ENCODE measurements at places on chromosomes 13 and 19.

DNA sequence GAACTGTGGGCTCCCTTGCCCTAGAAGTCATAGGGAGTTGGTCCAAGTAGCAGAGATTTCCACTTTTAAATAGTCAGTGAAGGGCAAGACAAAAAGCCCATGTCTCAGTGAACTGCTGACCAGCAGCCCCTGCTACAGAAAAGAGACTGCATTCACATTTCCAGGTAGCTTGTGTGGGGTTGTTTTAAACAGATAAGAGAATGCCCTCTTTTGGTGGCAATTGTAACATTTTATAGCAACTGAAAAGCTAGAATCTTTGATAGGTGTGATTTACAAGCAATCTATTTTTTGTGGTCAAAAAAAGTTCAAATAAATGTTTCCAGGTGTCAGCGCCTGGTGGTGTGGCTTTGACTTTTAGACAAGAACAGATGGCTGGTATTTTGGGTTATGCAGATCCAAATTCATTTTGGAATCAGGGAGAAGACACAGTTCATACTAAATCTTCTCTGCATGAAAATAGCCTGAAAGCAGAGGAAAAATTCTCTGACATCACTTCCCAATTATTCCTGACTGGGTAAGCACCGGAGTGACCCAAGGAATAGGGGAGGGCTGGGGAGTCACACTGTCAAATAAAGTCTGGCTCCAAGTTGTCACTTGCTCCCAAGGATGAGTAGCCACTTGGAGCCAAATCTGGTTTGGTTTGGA is 26.2 kb upstream of the GPR12 start:
- no peak overlapping the region for H3K4me3 ChIP-seq
- peaks cover 48% of the 10 kb centered on the region for H3K27me3 ChIP-seq
- H3K36me3 ChIP-seq = no peaks in the 10 kb centered on the region
- H3K4me1 ChIP-seq = peaks cover 9% of the 10 kb centered on the region

DNA sequence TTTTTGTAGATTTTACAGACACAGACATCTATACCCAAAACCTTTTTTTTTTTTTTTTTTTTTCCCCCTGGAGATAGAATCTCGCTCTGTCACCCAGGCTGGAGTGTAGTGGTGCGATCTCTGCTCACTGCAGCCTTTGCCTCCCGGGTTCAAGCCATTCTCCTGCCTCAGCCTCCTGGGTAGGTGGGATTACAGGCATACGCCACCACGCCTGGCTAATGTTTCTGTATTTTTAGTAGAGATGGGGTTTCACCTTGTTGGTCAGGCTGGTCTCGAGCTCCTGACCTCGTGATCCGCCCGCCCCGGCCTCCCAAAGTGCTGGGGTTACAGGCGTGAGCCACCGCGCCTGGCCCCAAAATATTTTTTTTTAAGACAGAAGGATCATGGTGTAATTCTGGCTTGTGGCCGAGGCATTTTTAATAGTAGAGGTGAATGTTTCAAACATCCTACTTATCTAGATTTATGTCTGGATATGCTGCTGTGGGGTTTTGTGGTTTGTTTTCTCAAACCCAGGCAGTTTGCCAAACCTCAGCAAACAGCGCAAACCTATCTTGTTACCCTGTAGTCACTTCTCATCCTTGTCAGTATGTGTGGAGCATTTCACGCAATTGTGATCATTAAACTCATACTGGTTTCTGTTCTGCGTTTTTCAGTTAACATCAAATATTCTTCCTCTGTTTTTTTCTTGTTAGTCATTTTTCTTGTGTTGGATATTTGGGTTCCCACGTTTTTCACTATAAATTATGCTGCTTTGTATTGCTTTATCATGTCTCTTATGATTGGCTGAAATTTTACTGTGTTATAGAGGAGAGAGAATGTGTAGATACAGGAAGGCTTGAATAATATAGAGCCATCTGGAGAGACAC is 36.2 kb upstream of the GARRE1 start:
- H3K4me3 ChIP-seq = no peak overlapping the region
- no peak overlapping the region for H3K27ac ChIP-seq
- H3K4me1 ChIP-seq = no peaks in the 10 kb centered on the region
- peaks cover 31% of the 10 kb centered on the region for H3K36me3 ChIP-seq

- H3K4me3 ChIP-seq = peak overlapping the region; percentile 76
- peaks cover 18% of the 10 kb centered on the region for H3K4me1 ChIP-seq
- H3K27ac ChIP-seq = peak overlapping the region; percentile 49
Measured at GRCh38 chr13:40668335-40668734, 1.9 kb upstream of the FOXO1 start.

- peak; percentile 94 for DNase-seq
- no peaks in the 10 kb centered on the region for H3K27me3 ChIP-seq
- peaks cover 11% of the 10 kb centered on the region for H3K4me1 ChIP-seq
- H3K36me3 ChIP-seq = no peaks in the 10 kb centered on the region
- H3K4me3 ChIP-seq = peak within 1 kb of the TSS; percentile 83
Measured at GRCh38 chr19:3700242-3701032, at the start of gene PIP5K1C. Gene PIP5K1C, minus strand, starts transcription at chr19:3700468. Its CDS starts 78 bp downstream, at chr19:3700390.

DNA sequence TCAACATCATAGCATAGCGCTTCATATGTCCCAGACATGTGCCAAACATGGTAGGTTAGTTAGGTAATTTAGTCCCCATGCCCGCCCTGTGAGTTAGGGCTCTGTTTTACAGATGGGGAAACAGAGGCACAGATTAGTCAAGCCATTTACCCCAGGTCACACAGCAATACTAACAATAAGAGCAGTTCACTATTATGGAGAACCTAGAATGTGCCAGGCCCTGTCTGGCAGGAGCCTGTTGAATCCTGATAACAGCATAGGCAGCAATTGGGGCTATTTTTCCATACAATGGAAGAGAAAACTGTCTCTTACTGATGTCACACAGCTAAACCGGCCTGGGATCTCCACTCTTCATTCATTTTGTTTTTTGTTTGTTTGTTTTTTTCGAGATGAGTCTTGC is 6.5 kb upstream of the PPP1R37 start:
- no peak for DNase-seq
- peak overlapping the region; percentile 76 for H3K27ac ChIP-seq
- no peak overlapping the region for H3K4me3 ChIP-seq

GRCh38 chr19:39595950-39596349 is 6.4 kb upstream of the LGALS13 start:
- H3K27ac ChIP-seq = no peak overlapping the region
- no peak overlapping the region for H3K4me3 ChIP-seq
- peaks cover 23% of the 10 kb centered on the region for H3K27me3 ChIP-seq
- no peak for DNase-seq

- no peak overlapping the region for H3K4me3 ChIP-seq
- H3K27me3 ChIP-seq = no peaks in the 10 kb centered on the region
- H3K36me3 ChIP-seq = peaks cover 10% of the 10 kb centered on the region
- DNase-seq = no peak
- no peak overlapping the region for H3K27ac ChIP-seq
Measured at GRCh38 chr19:18123819-18124218, 26.2 kb downstream of the MAST3 start.

GRCh38 chr13:36480726-36481427 is 48.6 kb downstream of the CCNA1 start:
- H3K36me3 ChIP-seq = no peaks in the 10 kb centered on the region
- H3K4me3 ChIP-seq = no peak overlapping the region
- no peaks in the 10 kb centered on the region for H3K27me3 ChIP-seq

DNA sequence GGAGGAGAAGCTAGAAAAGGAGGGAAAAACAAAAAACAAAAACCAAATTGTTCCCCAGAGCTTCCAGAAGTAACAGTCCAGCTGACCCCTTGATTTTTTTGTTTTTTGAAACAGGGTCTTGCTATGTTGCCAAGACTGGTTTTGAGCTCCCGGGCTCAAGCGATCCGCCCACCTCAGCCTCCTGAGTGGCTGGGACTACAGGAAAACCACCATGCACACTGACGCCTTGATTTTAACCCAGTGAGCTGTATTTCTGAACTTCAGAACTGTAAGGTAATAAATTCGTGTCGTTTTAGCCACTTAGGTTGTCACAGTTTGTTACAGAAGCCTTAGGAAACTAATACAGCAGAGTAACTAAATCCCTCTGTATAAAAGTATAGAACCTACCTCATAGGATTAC is 1.1 kb upstream of the NEK3 start:
- peaks cover 5% of the 10 kb centered on the region for H3K36me3 ChIP-seq
- H3K27ac ChIP-seq = no peak overlapping the region
- peaks cover 73% of the 10 kb centered on the region for H3K4me1 ChIP-seq
- no peaks in the 10 kb centered on the region for H3K27me3 ChIP-seq
- no peak overlapping the region for H3K4me3 ChIP-seq

DNA sequence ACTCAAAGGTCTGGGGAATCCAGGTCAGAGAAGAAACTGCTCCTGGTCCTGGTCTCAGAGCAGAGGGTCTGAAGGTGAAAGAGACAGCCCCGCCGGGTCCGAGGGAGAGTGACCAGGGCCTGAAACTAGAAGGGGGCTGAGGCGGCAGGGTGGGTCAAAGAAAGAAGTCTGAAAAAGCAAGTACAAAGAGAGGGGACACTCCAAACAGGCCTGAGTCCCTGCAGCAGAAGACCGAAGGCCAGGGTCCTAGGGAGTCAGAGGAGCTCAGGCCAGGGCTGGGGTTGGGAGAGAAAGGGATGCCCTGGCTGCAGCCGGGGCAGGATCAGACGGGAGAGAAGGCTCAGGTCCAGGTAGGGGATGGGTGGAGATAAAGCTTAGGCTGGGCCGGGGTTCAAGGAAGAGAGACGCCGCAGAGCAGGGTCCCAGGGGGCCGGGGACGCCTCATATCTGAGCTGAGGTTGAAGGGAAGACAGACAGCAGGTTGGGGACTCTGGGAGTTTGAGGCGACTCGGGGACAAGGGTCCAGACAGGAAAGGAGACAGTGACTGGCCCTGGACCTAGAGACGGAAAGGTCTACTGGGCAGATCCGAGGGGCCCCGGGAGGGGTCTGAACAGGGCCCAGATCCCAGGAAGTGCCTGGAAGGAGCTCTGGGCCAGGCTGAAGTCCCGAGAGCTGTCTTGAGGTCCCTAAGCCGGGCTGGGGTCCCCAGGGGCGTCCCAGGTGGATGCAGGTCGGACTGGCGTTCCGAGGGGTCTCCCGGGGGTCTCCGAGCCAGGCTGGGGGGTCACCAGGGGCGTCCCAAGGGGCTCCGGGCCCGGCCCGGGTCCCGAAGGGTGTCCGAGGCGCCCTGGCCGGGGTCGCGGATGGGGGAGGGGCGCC is 795 bp downstream of the MLLT1 start:
- no peaks in the 10 kb centered on the region for H3K27me3 ChIP-seq
- peak overlapping the region; percentile 96 for H3K27ac ChIP-seq
- H3K4me1 ChIP-seq = peaks cover 47% of the 10 kb centered on the region

DNA sequence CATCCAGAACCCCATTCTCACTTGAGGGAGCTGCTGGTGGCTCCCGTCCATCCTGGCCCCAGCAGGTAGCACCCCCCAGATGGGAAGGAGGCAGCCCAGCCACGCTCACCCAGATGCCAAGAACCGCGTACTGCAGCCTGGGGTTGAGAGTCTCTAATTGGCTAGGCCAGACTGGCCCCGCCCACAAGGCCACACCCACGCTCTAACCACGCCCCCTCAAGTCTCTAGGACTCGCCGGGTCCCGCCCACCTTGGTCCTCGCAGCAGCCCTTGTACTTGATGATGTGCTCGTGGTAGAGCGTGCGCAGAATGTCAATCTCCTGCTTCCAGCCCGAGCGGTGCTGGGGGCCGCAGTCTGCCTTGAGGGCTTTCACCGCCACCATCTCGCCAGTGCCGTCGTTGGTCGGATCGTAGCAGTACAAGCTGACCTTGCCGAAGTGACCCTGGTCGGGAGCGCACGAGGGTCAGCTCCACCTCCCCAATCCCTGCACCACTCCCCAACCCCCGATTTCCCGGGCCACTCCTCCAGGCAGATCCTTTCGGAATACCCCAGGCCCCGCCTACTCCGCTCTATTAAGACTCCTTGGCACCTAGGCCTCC is 14.5 kb upstream of the ICAM3 start:
- H3K27me3 ChIP-seq = no peaks in the 10 kb centered on the region
- peak; percentile 60 for DNase-seq
- H3K4me3 ChIP-seq = peak overlapping the region; percentile 42
- peak overlapping the region; percentile 29 for H3K27ac ChIP-seq
- peaks cover 9% of the 10 kb centered on the region for H3K36me3 ChIP-seq
- H3K4me1 ChIP-seq = peaks cover 5% of the 10 kb centered on the region

DNA sequence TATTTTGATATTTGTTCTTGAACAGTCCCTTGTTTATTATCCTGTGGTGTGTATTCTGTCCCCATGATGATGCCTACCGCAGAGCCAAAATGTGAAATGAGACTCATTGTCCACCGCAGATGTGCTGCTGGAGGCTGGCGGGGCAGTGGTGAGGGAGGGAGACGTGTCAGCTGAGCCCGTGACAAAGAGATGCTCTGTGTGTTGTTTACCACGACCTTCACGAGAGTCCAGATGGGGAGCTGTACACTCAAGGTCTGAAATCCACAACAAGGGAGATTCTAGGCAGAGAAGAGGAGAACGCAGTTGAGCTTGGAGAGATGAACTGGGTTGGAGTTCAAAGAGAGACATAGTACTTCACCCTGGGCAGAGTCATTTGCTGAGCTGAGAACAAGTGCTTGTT is 20.8 kb upstream of the AMER2 start:
- peaks cover 20% of the 10 kb centered on the region for H3K27me3 ChIP-seq
- peaks cover 17% of the 10 kb centered on the region for H3K4me1 ChIP-seq
- no peaks in the 10 kb centered on the region for H3K36me3 ChIP-seq

- H3K4me3 ChIP-seq = no peak within 1 kb of the TSS
- peak within 1 kb of the TSS; percentile 76 for H3K27ac ChIP-seq
- no peaks in the 10 kb centered on the region for H3K27me3 ChIP-seq
- DNase-seq = no peak
- H3K36me3 ChIP-seq = no peaks in the 10 kb centered on the region
Measured at GRCh38 chr19:44613295-44614178, at the start of gene IGSF23. Gene IGSF23, plus strand, starts transcription at chr19:44613563. Its CDS starts 83 bp downstream, at chr19:44613646.

DNA sequence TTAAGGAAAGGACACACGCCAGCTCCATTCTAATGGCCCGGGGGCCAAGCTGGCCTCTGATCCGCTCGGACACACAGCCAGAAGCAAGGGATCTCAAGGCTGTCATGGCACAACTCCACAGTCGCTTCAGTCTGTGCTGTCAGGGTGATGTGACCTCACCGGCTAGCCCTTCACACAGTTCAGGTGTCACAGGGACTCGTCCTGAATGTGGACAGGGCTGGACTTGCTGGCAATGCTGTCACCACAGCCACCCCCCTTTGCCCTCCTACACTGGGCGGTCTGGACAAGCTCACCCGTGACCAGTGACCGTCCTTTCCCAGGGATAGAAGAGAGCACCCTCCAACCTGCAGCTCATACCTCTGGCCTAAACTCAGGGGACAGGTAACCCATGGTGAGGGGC is 15.2 kb downstream of the SUGP1 start:
- no peak for DNase-seq
- peaks cover 10% of the 10 kb centered on the region for H3K36me3 ChIP-seq
- H3K27me3 ChIP-seq = no peaks in the 10 kb centered on the region
- no peak overlapping the region for H3K27ac ChIP-seq
- H3K4me3 ChIP-seq = no peak overlapping the region
- H3K4me1 ChIP-seq = no peaks in the 10 kb centered on the region

DNA sequence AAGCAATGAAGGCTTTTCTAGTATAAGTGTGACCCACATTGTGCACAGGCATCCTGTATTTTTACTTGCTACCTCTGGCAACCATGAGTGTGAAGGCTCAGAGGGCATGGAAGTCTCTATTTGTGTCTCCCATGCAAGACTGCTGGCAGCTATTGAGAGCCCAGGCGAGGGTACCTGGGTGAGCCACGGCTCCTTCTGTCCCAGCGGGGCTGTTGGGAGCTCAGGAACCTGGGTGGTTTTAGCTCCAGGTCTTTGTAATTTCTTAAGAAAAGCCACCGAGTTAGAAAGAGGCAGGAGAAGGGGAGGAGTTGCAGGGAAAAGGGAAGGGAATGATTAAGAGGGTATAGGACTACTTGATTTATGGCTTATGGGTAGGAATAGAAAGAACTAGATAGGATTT is 190.4 kb upstream of the SOX1 start:
- H3K36me3 ChIP-seq = no peaks in the 10 kb centered on the region
- DNase-seq = no peak
- H3K27me3 ChIP-seq = peaks cover 45% of the 10 kb centered on the region
- H3K4me1 ChIP-seq = no peaks in the 10 kb centered on the region
- H3K27ac ChIP-seq = no peak overlapping the region
- no peak overlapping the region for H3K4me3 ChIP-seq
